T-helper 2 cell (primary cell): ENCODE measurements at places on chromosomes 1 and 21.

GRCh38 chr1:21244986-21245687 lies 45.1 kb downstream of the ECE1 start:
- no peak for DNase-seq

- no peak for DNase-seq
Measured at GRCh38 chr1:233379869-233380438, 52.4 kb downstream of the MAP3K21 start.

- no peak for DNase-seq
Measured at GRCh38 chr1:245604979-245605378, 450.2 kb downstream of the KIF26B start.

DNA sequence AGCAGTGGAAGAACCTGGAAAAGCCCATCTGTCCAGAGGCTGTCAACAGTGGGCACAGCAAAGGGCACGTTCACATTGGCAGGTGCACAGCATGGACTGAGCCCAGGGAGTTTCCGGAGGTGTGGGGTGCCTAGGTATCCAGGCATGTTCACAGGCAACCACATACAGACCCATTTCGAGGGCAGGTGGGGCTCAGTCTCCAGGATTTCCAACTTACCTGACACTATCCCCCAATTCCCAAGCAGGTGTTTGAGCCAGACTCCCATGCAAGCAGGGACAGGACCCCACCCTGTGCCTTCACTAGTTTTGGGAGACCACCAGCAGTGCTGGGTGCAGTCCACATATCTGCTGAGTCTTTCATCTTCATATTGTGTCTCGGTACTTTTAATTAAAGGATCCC lies 65.0 kb upstream of the IRF2BP2 start:
- DNase-seq: no peak

DNA sequence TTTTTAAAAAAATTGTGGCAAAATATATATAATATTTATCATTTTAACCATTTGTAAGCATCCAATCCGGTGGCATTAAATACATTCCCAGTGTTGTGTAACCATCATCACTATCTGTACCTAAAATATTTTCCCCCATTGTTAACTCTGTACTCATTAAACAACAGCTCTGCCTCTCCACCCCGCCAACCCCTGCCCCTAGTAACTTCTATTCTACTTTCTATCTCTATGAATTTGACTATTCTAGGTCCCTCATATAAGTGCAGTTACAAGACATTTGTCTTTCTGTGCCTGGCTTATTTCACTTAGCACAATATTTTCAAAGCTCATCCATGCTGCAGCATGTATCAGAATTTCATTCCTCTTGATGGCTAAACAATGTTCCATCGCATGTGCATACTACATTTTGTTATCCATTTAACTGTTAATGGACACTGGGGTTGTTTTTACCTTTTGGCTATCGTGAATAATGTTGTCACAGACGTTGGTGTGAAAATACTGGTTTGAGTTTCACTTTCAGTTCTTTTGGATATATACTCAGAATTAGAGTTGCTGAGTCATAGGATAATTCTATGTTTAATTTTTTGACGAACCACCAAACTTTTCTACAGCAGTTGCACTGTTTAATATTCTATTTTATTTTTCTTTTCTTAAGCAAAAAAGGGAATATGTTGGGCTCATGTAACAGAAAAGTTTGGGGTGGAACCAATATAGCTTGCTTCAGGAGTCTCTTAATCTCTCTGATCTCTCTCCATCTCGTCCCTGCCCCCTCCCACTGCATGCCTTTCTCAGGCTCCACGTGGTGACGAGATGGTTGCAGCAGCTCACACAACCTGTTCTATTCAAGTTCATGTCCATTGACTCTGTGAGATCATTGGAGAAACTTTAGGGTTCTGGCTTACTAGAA lies 25.2 kb upstream of the RCAN1 start:
- DNase-seq: no peak

- DNase-seq: no peak
Measured at GRCh38 chr1:87329526-87330056, 911 bp downstream of the LMO4 start.
